ENCODE measurements at places on chromosomes 2 and 18. TPM values are rescaled to one million over a fixed set of nuclear protein-coding genes. Genes with fewer than 3 reads are reported as not detected.

PKP4 gene
- polyA plus RNA-seq, result 82.5 TPM

ERFE gene
- polyA plus RNA-seq, result not detected

ADGRF3 gene
- not detected for polyA plus RNA-seq

BCL2L11 gene
- 2.7 TPM for polyA plus RNA-seq

ANKRD30B gene
- polyA plus RNA-seq, result 2.1 TPM

ASB18 gene
- polyA plus RNA-seq, result not detected

RAB31 gene
- 13.1 TPM for polyA plus RNA-seq

UCN gene
- 0.43 TPM for polyA plus RNA-seq

CCDC142 gene
- polyA plus RNA-seq, result 1.6 TPM

MERTK gene
- polyA plus RNA-seq, result 1.1 TPM

ABCG5 gene
- 0.48 TPM for polyA plus RNA-seq

NOL4 gene
- polyA plus RNA-seq, result 12.3 TPM

MC5R gene
- not detected for polyA plus RNA-seq

LDLRAD4 gene
- 9.1 TPM for polyA plus RNA-seq

MAP3K19 gene
- polyA plus RNA-seq, result not detected

ACTR2 gene
- 101 TPM for polyA plus RNA-seq

UGT1A6 gene
- not detected for polyA plus RNA-seq

REG3A gene
- polyA plus RNA-seq, result not detected

FAM110C gene
- 2.0 TPM for polyA plus RNA-seq

UPP2 gene
- 0.90 TPM for polyA plus RNA-seq

GALNT3 gene
- polyA plus RNA-seq, result not detected

RNF125 gene
- polyA plus RNA-seq, result not detected

CXCR2 gene
- polyA plus RNA-seq, result not detected

RND3 gene
- 96.5 TPM for polyA plus RNA-seq

PRKAG3 gene
- polyA plus RNA-seq, result not detected

CRYGD gene
- polyA plus RNA-seq, result 0.42 TPM

BMP10 gene
- polyA plus RNA-seq, result not detected

MROH2A gene
- not detected for polyA plus RNA-seq

All from Purkinje cell (primary cell).